Endothelial cell (in vitro differentiated cells): ENCODE measurements at places on chromosomes 12 and 14. TPM values are rescaled to one million over a fixed set of nuclear protein-coding genes. Genes with fewer than 3 reads are reported as not detected.

Gene SIX4
- 6.3 TPM for total RNA-seq

Gene POLR3B
- total RNA-seq: 7.5 TPM

Gene PSEN1
- total RNA-seq: 75.3 TPM

DNA sequence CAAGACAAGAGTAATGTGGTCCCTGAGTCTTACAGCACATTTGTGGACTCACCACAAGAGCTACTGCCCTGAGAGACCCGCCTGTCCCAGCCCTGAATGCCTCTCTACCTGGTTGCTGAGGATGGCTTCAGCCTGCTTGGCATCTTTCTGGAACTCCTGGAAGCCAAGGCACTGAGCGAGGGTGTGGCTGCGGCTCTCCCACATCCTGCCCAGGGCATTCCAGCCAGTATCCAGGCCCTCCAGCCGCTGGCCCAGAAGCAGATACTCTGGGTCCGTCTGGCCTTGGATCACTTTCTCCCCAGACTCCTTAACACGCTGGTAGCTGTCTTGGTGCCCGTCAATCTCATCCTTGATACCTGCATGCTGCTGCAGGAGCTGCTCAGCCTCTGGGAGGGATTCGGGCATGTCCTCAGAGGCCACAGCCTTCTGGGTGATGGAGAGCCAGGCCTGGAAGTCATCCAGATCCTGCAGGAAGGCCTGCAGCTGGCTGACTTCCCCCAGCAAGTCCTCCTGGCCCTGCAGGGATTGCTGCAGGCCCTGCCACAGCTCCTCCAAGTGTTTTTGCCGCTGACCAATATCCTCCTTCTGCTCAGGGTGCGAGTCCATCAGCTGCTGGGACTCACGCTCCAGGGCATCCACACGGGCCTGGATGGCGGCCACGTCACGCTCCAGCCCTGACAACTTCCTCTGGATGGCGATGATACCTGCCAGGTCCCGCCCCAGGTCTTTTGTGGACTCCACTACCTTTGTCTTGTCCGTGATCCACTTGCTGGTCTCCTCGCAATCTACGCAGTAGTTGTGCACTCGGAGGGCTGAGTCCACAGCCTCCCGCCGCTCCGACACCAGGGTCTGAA, 82.3 kb downstream of the PLEKHG3 start:
- H3K27ac ChIP-seq: no peak overlapping the region
- H3K4me1 ChIP-seq: peaks cover 21% of the 10 kb centered on the region
- peak overlapping the region; percentile 24 for H3K4me3 ChIP-seq

- no peaks in the 10 kb centered on the region for H3K36me3 ChIP-seq
- H3K4me1 ChIP-seq: no peaks in the 10 kb centered on the region
- no peak overlapping the region for H3K27ac ChIP-seq
These were observed 32.4 kb downstream of the ABCD2 start for GRCh38 chr12:39587225-39587624.
